ENCODE measurements at places on chromosomes 12 and 14.

DNA sequence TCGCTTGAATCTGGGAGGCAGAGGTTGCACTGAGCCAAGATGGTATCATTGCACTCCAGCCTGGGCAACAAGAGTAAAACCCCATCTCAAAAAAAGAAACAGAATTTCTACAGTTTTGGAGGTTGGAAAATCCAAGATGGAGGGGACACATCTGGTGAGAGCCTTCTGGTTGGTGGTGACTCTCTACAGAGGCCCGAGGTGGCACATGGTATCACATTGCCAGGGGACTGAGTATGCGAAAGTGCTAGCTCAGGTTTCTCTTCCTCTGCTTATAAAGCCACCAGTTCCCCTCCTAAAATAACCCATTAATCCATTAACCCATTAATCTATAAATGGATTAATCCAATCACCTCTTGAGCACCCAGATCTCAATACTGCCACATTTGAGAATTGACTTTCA lies 70.8 kb upstream of the DACT1 start:
- DNase-seq, result no peak

DNA sequence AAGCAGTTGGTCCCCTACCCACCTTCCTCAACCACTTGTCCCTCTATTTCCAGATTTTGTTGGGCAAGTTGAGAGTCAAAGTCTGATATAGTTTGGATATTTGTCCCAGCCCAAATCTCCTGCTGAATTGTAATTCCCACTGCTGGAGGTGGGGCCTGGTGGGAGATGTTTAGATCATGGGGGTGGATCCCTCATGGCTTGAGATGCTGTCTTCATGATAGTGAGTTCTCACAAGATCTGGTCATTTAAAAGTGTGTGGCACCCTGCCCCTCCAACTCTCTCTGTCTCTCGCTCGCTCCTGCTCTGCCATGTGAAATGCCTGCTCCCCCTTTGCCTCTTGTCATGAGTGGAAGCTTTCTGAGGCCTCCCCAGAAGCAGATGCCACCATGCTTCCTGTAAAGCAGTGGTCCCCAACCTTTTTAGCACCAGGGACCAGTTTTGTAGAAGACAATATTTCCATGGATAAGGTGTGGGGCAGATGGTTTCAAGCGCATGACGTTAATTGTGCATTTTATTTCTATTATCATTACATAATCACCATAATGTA lies 37.3 kb upstream of the BCL11B start:
- DNase-seq, result no peak

GRCh38 chr12:119072440-119072839 lies 91.1 kb downstream of the SRRM4 start:
- DNase-seq, result no peak

DNA sequence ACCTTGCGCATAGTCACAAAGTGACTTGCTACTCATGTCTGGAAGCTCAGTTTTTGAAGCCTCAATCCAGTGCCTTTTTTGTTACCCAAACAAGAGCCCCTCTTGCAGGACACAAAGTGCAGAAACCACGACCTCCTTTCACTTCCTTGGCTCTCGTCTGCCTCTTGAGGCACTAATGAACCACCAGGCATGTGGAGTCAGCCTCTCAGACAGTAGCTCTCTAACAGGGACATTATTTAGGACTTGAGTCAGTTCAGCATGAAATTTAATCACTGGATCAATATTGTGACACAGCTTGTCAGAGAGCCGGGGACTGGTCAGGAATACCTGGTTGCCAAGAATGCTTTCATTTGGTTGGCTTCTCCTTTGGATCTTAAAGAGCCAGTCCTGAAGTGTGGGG lies 46.7 kb downstream of the HSPB8 start:
- peak; percentile 42 for DNase-seq

- no peak for DNase-seq
Measured at GRCh38 chr12:10170216-10170615, 1.7 kb downstream of the OLR1 start.

DNA sequence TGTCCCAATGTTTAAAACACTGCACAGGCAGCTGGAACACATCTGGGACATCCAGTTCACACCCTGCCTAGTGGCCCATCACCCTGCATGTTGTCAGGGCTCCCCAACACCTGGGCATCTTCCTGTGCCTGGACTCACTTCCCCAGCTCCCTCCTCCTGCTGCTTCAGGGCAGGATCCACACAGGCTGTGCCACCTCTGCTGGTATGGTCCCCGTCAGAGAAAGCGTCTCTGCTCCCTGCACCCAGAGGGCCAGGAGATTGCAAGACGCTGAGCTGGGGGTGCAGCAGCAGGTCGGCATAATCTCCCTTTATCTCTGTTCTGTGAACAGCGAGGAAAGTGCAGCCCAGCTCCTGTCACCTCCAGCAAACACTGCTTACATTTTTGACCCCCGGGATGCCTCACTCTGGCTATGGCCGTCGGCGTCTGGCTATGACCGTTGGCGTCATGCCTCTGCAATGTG lies 124.3 kb downstream of the ADGRD1 start:
- DNase-seq, result no peak

DNA sequence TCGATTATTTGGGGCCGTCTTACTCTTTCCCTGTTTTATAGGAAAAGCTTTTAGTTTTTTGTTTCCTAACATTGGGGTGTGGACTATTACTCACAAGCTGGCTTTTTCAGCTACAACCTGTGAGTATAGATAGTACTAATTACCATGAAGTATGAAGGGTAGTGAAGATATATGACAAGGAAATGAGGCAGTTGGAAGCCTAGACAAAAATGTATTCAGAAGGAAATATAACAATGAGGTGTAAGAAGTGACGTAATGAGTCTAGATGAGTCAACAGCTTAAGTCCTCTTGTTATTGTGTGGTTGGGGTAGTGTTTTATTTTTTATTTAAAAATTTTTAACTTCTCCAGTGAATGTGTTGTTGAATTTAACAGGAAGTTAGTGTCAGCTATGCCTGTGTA lies 804.5 kb downstream of the NRXN3 start:
- DNase-seq, result no peak

GRCh38 chr12:108516511-108517275 lies 1.6 kb downstream of the FICD start:
- no peak for DNase-seq

GRCh38 chr14:58963873-58964597 lies 224.4 kb upstream of the DAAM1 start:
- DNase-seq, result no peak

- DNase-seq, result peak; percentile 17
Measured at GRCh38 chr12:32486158-32486557, 86.8 kb downstream of the FGD4 start.

DNA sequence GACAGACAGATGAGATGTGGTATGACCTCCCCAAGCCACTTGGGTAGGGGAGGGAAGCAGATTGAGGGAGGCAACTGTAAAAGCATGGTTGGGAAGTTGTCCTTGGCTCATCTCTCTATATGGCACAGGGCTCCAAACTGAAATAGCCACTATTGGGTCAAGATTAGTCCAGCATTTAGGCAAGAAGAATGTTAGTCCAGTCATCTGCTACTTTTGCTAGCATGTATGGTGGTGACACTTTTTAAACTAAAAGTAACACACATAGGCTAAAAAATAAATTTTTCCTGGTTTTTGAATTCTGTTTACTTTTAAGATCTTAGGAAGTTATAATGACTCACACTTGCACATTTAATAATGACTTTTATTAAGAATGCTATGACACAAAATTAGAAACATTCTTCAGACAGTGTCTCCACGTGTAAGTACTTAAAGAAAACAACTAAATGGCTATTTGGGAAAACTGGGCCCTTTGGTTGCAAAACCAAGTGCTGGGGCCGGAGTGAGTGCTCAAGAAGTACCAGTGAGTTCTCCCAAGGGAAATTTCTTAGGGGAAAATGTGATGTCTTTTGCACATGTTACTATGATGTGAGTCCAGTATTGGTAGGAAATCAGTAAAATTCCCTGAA lies 179.1 kb upstream of the HIF1A start:
- DNase-seq, result no peak

GRCh38 chr14:100146531-100147091 lies 12.8 kb downstream of the DEGS2 start:
- no peak for DNase-seq

DNA sequence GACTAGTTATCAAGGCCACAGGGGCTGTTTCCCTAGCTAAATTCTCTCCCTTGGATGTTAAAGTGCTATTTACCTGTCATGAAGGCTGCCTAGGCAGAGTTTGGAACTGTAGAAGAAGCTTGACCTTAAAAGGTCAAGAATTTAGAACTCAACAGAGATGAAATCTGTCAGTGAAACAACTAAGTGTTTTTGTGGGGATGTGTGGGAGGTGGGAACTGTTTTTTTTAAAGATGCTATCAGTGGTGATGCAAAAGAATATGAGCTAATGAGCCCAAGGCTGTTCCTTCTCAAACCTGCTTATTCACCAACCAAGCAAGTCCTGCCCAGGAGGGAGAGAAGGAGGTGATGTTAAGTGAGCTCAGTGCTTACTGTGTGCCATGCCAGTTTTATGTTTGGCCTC lies 40.8 kb upstream of the POC1B start:
- DNase-seq, result no peak

GRCh38 chr12:33330940-33331339 lies 108.7 kb downstream of the SYT10 start:
- no peak for DNase-seq

GRCh38 chr12:77999074-77999715 lies 168.5 kb downstream of the NAV3 start:
- no peak for DNase-seq

DNA sequence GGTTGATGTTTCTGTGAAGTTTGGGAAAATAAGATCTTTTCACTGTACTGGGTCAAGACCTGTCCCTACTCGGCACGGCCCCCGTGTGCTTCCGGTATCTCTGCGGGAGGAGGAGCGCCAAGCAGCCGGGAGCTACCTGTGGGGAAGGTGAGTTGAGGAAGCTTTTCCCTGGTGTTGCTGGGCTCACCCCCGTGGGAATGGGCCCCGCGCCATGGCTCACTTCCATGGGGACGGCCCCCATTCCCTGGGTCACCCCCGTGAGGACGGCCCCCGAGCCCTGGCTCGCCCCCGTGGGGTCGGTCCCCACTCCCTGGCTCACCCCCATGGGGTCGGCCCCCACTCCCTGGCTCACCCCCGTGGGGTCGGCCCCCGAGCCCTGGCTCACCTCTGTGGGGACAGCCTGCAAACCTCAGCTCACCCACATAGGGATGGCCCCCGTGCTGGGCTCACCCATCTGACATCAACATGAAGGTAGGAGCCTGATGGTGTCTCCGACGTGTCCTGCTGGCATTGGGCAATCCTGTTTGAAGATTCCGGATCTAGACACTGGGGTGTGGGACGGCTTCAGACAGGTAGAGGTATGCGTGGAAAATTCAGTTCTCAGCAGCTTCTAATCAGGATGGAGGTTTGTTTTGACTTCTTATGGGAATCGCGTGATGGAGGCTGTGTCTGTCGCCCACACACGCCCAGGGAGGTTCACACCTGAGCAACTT lies 9.1 kb downstream of the LRCOL1 start:
- no peak for DNase-seq

DNA sequence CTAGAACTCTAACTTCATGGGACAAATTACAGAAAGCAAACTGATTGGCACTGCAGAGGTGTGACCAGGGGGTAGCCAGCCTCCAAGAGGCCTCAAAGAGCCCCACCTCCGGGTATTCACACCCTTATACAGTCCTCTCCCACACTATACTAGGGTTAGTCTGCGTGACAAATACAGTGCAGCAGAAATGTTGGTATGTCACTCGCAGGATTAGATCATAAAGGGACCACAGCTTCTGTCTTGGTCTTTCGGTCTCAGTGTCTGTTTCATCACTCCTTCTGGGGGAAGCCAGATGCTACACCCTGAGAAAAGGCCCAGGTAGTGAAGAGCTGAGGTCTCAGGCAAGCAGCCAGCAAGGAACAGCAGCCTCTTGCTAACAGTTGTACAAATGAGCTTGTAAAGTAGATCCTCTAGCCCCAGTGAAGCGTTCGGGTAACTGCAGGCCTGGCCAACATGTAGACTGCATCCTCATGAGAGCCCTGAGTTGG lies 68.9 kb upstream of the SAV1 start:
- no peak for DNase-seq

DNA sequence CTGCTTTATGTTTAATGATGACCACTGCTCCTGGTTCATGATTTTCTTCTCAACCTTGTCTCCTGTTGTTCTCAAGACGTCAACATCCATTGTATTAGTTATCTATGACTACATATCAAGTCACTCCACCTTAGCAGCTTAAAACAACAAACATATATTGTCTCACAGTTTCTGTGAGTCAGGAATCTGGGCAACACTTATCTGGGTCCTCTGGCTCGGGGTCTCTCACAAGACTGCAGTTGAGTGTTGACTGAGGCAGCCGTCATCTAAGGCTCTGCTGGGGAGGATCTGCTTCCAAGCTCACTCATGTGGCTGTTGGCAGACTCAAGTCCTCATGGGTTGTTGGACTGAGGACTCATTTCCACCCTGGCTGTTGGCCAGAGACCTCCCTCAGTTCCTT lies 27.3 kb upstream of the FRS2 start:
- DNase-seq, result no peak

DNA sequence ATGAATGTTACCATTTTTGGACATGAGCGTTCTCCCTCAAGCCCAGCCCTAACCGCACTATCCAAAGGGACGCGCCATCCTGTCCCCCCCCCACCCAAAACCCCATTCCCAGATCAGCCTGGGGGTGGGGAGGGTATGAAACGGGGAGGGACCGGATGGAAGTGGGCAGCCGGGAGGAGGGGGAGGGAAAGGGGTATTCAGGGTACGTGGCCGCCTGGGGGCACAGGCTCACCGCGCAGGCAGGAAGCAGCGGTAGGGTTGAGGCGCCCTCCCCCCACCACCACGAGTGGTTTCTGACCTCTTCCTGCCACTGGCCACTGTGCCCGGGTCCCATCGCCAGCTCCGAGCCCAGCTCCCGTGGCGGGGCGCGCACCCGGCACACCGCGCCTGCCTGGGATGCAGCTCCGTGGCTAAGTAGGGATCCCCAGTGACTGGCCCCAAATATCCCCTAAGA lies 1.4 kb downstream of the ACTN1 start:
- peak; percentile 91 for DNase-seq

DNA sequence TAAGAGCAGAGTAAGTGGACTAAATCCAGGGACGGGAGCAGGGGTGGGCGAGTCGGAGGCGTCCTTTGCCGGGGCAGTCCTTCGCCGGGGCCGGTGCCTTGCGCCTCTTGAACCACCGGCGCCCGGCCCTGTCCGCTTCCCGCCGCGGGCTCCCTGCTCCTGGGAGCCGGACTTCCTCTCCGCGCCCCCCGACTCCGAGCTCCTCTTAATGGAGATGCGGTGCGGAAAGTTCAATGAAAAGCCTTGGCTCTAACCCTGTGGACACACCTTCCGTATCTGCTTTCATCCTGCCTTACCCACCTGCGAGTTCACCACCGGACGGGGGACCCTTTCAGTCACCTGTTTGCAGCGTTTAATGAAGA lies 412 bp downstream of the FGFR1OP2 start:
- no peak for DNase-seq

GRCh38 chr12:9735601-9736000 lies 2.7 kb upstream of the CLECL1 start:
- no peak for DNase-seq

All from PC-9 (cell line).